ENCODE measurements at places on chromosomes 3 and 15. TPM values are rescaled to one million over a fixed set of nuclear protein-coding genes. Genes with fewer than 3 reads are reported as not detected.
A peak's percentile ranks its signal among the peaks of the same experiment; 100 is the strongest.

GRCh38 chr3:52005571-52005986, 9.9 kb upstream of the RPL29 start:
- DNase-seq: peak; percentile 90

- DNase-seq: no peak
These were observed 38.7 kb downstream of the SEMA3G start for GRCh38 chr3:52406231-52406661.

DNA sequence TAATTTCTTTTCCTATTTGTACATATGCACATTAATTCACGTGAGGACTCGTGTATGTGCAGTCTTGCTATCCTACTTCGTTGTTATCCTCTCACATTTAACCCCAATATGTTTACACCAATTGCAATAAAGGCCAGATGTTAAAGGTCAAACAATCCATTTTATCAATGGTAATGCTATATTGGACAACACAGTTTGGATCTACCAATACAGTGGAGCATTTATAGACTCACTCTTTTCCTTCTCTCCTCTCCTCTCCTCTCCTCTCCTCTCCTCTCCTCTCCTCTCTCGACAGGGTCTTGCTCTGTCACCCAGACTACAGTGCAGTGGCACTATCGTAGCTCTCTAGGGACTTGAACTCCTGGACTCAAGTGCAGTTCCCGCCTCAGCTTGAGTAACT, 324.0 kb downstream of the PTPRG start:
- no peak for DNase-seq

The CNTN4 gene
- polyA plus RNA-seq: 37.7 TPM

The NUTM1 gene
- 39.7 TPM for polyA plus RNA-seq

The SAMMSON gene
- 3.3 TPM for polyA plus RNA-seq

DNA sequence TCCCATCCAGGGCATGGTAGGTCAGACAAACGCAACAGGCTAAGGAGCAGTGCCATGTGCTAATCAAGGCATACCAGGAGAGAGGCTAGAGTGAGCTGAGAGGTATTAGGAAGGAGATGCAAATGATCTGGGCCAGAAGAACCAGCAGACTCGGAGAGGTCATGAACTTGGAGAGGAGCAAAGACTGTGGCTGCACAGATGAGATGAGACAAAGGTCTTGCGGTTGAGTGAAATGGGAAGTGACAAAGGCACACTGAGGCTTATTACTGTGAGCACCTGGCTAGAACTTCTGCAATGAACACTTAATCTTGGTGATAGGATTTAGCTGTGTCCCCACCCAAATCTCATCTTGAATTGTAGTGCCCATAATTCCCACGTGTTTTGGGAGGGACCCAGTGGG, 380.2 kb downstream of the ULK4 start:
- no peak for DNase-seq

- DNase-seq: peak; percentile 97
These were observed at the start of gene ANP32A for GRCh38 chr15:68820295-68821189. Gene ANP32A, minus strand, starts transcription at chr15:68820895. Its CDS starts 144 bp downstream, at chr15:68820751.

- DNase-seq: no peak
These were observed 23.9 kb downstream of the NIT2 start for GRCh38 chr3:100358413-100358812.

GRCh38 chr15:55279746-55280351, 9.8 kb downstream of the RAB27A start:
- no peak for DNase-seq

DNA sequence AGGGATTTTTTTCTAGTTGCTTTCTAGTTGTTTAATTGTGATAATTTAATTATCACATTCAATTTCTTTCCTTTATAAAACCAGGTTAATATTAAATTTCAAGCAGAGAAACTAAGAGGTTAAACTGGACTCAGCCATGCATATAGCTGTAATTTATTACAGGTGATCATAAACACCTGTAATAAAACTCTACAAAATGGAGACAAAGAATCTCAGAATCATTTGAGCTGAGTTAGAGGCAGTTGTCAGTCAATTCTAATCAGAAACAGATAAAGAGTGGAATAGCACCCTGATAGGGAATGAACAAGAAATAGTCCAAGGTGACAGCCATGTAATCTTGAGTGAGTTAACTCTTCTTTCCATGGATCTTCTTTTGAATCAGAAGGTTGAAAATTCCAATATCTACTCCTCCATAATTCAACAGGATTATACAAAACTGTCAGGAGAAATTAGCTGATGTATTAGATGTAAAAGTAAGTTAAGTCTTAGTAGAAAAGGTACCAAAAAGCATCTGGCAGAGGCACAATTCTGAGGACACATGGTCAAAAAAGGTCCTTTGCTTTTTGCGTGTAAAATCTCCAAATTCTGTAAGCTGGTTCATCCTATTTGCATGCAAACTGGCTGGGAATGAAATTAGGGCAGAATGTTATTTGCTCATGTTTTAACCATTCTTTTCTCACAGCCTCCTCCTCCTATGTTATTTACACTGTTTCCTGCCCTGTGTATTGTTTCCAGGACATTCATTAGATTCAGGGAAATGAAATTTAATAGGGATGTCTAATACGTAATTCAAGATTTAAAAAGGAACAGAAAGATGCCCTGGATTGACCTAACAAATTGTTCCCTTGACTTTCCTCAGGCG, 39.4 kb upstream of the B3GNT5 start:
- DNase-seq: no peak

GRCh38 chr3:50167841-50168209, 12.7 kb downstream of the SEMA3F start:
- DNase-seq: no peak

DNA sequence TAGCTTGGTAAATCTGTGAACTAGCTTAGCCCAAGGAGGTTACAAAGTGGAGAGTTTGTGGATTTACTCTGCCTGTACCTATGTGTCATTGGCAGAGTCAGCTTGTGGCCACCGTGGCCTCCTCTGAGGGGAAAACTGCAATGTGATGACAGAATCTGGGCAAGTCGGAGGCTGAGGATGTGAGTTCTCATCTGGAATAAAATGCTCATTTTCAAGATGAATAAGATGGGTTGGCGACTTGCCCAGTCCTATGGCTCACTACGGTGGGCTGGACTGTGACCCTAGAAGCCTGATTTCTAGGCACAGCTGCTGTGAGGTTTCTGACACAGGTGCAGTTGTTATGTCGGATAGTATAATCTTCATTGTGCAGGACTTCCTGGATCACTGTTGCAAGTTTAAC, 83.7 kb downstream of the ETV5 start:
- no peak for DNase-seq

- no peak for DNase-seq
These were observed 42.0 kb downstream of the GSK3B start for GRCh38 chr3:120052225-120052624.

The STARD9 gene
- 41.1 TPM for polyA plus RNA-seq

The P2RY12 gene
- polyA plus RNA-seq: 0.47 TPM

DNA sequence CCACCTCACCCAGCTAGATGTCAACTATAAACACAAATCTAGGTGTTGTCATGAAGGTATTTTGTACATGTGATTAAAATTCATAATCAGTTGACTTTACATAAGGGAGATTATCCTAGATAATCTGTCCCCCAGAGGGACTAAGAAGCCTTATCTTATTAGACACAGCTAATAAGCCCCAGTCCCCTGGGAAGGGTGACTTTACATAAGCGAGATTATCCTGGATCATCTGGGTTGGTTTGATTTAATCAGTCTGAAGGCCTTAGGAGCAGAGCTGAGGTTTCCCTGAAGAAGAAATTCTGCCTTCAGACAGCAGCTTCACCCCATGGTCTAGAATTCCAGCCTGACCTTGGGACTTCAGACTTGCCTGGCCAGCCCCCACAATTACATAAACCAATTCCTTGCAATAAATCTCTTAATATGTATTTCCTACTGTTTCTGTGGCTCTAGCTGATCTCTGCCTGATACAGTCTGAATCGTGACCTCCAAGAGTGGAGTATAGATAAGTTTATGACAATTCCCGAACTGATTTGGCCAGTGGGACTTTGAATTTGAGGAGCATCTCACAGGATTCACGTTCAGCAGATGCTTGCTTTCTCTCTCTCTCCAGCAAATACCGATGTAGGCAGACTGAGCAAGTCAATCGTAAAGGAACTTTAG, 66.5 kb downstream of the MRPL46 start:
- no peak for DNase-seq

GRCh38 chr3:139572847-139573672, 33.5 kb upstream of the RBP1 start:
- DNase-seq: no peak

The FBLN2 gene
- 172 TPM for polyA plus RNA-seq

- DNase-seq: peak; percentile 68
These were observed 522 bp downstream of the PDZRN3 start for GRCh38 chr3:73624017-73624820.

The SMAD6 gene
- 3.2 TPM for polyA plus RNA-seq

GRCh38 chr3:64329037-64329436, 103.8 kb upstream of the PRICKLE2 start:
- no peak for DNase-seq

The WDR93 gene
- polyA plus RNA-seq: 31.9 TPM

GRCh38 chr3:87004883-87005282, 13.9 kb upstream of the VGLL3 start:
- no peak for DNase-seq

GRCh38 chr3:113952921-113953320, 5.1 kb downstream of the ZDHHC23 start:
- DNase-seq: no peak

The TEX9 gene
- polyA plus RNA-seq: 9.9 TPM

GRCh38 chr15:98296653-98297052, 336.1 kb downstream of the ARRDC4 start:
- no peak for DNase-seq

- DNase-seq: no peak
These were observed 27.6 kb upstream of the UBP1 start for GRCh38 chr3:33467786-33468185.

The ATP2B2 gene
- 1.1 TPM for polyA plus RNA-seq

The CASR gene
- polyA plus RNA-seq: 0.30 TPM

The IQCF5 gene
- 78.9 TPM for polyA plus RNA-seq

The LEKR1 gene
- polyA plus RNA-seq: 23.0 TPM

DNA sequence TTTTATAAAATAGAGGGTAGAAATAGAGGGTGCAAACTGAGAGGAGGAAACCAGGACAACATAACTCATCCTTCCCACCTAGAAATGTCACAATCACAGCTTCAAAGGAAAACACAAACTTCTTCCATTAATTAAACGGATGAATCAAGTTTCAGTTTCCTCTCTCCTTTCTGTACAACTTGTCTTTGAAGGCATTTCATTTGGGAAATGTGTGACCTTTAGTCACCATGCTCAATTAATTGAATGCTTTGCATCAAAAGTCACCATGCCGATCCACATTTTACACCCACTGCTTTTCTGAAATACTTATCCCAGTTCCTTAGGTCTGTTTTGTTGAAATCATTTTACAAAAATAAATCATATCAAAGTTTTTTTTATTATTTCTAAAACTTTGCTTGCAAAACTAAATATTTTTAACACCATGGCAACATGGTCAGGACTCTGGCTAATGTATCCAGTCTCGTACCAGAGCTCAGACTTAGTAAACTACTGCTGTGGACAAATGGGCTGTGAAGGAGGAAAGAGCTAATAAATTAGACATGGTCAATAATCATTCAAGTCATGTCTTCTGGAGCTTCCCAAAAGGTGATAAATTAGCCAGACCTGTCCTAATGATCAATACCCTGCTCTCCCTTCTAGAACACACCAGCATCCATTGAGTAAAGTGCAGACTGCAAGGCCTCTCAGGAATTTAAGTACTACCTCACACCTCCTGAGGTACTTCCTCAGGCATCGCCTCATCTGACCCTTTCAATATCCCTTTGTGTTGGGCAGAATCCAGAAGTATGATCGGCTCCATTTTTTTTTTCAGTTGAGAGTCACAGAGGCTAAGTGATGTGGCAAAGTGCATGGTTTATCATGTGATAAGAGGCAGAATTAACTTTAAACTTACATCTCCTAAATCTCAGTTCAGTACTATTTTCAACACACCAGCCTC, 161.3 kb downstream of the GREM1 start:
- DNase-seq: no peak

The SLMAP gene
- 58.8 TPM for polyA plus RNA-seq

GRCh38 chr15:51706926-51707608, 25.8 kb downstream of the SCG3 start:
- DNase-seq: no peak

GRCh38 chr3:155995525-155996370, 124.6 kb upstream of the KCNAB1 start:
- DNase-seq: no peak

DNA sequence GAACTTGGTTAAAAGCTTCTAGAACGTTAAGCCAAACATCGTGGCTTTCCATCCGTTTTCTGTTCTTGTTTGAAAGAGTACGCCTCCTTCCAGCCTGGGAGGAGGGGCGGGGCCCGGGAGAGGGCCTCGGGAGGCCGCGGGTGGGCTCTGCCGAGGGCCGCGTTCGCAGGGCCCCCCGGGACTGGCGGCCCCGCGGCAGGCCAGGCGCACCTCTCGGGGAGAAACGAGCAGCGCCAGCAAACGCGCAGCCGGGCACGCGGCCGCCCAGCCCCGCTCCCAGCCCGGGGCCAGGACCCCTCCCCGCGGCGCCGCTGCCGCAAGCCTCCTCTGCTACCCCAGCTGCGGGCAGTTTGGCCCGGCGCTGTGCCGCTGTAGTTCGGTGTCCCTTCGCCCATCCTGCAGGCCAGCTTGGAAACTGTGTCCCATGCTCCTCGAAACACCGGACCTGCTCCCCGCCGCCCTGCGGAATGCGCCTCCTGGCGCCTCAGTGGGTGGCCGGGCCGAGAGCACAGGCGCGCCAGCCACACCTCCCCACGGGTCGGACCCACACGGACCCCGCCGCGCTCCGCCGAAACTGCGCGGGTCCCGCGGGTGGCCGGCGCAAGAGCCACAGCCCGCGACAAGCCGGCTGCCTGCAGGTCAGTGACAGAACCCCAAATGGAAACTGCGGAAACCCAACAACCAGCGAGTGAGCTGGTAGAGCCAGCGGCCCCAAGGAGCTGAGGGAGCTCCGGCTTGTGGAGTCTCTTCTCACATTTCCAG, 2.3 kb downstream of the OCA2 start:
- no peak for DNase-seq

- DNase-seq: no peak
These were observed 153.0 kb downstream of the ZNF621 start for GRCh38 chr3:40677749-40678148.

The CRYGS gene
- polyA plus RNA-seq: 6.3 TPM

GRCh38 chr15:66931768-66932633, 133.4 kb upstream of the SMAD3 start:
- DNase-seq: no peak

GRCh38 chr3:74353039-74353438, 261.4 kb downstream of the CNTN3 start:
- no peak for DNase-seq

The C3orf85 gene
- 2.2 TPM for polyA plus RNA-seq

GRCh38 chr3:171832989-171833388, 10.2 kb upstream of the TMEM212 start:
- DNase-seq: no peak

DNA sequence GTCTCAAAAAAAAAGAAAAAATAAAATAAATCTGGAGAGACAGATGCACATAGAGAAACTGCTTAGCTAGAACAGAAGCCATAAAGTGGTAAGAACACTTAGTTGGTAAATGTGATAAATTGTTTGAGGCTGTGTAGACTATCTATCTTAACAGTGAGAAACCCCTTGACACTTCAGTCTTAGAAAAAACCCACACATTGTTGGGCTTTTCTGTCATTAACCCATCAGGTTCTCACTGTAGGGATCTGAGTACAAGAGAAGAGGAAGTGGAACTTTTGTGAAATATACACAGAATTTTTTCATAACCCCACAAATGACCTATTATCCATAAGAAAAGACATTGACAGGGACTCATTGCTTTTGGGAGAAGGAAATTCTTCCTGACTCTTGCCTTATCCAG, 24.4 kb downstream of the TP63 start:
- DNase-seq: no peak

All from testis (tissue), 5 donors.